ENCODE measurements at places on chromosomes 7 and 10.

DNA sequence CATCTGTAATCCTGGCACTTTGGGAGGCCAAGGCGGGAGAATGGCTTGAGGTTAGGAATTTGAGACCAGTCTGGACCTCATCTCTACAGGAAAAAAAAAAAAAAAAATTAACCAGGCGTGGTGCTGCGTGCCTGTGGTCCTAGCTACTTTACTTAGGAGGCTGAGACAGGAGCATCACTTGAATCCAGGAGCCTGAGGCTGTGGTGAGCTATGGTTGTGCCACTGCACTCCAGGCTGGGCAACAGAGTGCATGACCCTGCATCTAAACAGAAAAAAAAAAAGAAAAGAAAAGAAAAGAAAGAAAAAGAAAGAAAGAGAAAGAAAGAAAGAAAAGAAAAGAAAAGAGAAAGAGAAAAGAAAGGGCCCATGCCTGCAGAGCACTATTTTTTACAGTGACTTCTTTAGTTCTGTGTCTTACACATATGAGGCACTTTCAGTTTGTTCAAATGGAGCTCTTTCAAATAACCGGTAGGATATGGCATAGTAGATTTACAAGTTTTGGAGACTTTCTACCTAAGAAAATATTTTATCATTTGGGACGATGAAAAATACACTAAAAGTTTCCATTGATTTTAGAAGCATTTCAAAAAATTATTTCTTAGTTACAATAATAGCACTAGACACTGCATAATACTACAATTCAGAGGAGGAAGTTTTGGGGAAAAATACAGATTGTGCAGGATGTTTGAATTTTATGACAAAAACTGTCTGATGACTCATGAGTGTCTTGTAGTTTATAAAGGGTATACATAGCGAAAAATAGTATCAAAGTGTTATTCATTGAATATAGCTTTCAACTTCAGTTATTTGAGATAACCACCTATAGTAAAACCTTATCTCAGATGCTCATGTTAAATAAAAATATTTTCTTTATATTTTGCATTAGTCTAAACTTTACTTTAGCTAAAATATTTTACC, 75.9 kb downstream of the MDFIC start:
- DNase-seq: no peak

- DNase-seq: peak; percentile 65
Observed at GRCh38 chr10:118720685-118721538, 33.9 kb downstream of the CACUL1 start.

DNA sequence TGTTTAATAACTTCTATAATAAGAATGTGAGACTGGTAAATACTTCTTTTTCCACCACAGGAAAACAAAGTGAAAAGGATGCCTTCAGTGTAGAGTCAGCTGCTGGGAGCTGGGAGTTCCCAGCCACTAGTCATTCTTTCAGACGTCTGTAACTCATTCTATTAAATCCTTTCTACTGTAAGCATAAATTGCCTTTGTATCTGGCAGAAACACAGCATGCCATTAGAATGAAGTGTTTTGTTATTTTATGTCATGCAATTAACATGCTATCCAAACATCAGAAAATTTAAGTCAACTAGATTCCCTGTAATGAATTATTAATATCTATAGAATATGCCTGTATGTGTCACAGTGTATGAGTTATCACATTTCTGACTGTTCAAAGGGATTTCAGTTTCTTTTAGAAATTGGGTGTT, 14.3 kb downstream of the BPGM start:
- DNase-seq: peak; percentile 88

DNA sequence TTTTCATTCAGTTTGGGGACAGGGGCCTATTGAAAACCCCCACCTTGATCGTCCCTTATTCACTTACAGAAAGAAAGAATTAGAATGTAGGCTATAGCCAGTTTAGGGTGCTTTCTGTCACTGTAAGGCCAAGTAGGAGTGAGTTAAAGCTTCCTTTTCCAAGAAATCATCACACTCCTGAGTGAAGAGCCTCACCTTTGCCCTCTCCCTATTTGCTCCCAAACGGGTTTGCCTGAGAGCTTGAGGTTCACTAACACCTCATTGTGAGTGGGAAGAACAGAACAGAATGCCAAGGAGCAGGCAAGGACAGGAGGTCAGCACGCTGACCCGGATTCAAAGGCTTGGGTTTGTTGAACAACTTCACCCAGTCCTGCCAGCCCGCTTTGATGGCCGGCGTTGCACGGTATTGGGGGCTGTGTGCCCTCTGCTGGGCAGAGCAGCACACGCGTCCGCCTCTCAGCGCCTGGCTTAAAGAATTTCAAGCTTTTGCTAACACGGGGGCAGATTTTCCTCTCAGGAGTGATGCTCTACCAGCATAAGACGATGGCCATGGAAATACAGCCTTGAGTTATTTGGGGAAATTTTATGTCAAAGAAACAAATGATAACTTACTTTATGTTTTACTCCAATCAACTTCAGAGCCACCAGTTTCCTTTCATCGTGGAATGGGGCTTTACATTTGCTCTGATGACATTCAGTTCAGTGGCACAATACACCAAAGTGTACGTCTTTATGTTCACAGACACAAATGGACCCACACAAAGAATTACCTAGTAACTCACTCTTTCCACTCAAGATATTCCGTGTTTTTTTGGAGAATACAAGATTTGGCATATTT, 470.0 kb downstream of the SUGCT start:
- peak; percentile 15 for DNase-seq

DNA sequence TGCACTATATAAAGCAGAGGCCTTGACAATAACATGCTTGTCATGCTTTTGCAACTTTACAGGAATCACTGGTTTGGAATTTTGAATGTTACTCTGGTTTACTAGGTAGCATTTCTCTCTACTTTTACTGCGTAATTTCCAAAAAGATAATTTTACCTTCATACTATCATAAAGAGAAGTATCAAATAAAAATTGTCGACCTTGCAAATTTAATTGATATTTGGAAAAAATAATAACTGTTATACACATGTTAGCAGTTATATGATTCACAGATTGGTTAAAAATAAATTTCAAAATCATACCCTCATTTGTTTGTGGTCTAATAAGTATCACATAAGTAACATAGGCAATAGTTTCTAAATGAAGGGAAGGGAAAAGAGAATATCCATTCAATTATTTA, 228.5 kb upstream of the CACNA2D1 start:
- DNase-seq: no peak

GRCh38 chr10:124235232-124235631, 141.8 kb upstream of the CHST15 start:
- no peak for DNase-seq

Measured in EL (cell line).